ENCODE measurements at places on chromosomes 3 and 15.

DNA sequence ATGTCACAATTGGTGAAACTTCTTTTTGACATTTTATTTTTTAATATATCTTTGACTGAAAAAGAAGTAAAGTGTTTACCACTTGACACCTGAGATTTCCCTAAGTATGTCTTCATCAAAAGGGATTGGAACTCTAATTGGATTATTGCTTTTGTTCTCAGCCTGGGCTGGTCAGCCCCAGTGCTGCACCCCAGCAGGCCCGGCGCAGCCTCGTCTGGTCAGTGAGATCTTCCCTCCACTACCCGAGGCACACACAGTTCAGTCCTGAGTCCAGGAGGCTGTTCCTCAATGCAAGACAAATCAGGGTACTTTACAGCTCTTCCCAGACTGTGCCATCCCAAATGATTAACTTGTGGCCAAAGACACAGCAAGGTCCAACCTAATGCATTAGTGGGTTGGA lies 146.9 kb upstream of the SEMA6D start:
- DNase-seq, result no peak

GRCh38 chr3:179921500-179921899 lies 115.2 kb downstream of the PEX5L start:
- DNase-seq, result peak; percentile 69

DNA sequence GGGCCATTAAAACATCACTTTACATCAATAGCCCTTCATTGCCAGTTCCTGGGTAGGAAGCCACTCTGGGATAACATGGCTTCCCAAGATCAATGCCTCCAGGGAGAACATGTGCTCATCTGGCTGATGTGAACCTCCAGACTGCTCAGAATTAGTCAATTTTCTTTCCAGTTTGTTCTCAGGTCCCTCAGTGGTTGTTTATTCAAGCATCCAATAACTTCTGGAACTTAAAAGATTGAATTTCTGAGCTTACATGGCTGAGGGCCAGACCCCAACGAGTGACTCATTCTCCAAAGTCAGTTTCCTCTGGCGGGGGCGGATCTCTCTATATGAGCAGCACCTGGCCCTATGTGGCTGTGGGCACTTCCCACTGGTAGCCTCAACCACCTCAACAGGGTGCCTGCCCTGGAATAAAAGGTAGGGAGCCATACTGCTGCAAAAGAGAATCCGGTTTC lies 34.0 kb downstream of the LYZL4 start:
- DNase-seq, result peak; percentile 30

GRCh38 chr3:11705049-11705448 lies 61.3 kb upstream of the VGLL4 start:
- no peak for DNase-seq

DNA sequence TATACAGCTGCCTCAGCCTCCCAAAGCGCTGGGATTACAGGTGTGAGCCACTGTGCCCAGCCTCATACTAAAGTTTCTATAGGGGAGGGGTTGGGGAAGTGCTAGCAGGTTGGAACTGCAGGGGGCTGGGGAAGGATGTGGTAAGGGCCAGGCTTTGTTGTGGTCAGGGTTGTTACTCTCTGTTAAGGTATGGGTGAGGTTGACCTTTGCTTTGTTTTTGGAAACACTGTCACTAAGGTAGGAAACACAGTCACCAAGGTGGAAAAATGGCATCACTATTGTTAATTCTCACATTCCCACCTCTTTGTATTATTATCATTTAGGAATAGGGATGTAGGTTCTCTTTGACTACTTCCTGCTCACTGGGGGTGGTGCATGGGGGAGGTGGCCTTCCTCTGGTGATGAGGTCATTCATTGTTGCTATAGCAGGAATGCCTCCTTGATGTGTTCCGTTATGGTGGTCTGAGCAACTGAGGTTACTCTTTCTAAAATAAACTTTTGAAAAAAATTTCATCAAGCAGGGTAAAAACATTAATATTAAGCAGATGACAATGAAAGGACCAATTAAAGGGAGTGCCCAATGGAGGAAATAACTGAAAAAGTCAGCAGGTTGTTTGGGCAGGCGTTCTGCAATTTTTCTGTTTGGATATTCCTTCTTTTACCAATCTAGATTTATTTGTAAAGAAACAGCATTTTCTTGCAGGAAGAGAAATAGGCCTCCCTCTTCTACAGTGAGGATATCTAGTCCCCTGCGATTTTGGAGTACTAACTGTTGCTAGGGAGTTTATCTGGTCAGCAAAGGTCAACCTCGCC lies 150.5 kb downstream of the WDR76 start:
- peak; percentile 72 for DNase-seq

GRCh38 chr15:63156755-63157117 lies 541 bp downstream of the RPS27L start:
- no peak for DNase-seq

GRCh38 chr3:188126276-188126675 lies 27.7 kb upstream of the LPP start:
- no peak for DNase-seq

DNA sequence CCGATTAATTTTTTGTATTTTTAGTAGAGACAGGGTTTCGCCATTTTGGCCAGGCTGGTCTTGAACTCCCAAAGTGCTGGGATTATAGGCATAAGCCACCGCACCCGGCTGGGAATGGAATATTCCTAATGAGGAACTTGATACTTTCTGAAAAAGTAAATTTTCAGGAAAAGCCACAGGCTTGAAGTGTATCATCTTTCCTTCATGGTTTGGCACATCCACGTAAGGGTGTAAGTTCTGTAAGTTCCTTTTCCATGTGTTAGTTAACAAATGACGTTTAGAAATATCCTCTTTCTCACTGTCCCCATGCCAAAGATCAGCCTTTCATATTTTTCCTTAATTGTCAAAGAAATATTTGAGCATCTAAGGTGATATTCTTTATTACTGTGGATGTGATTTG lies 24.9 kb downstream of the TMEM45A start:
- no peak for DNase-seq

- no peak for DNase-seq
Observed at GRCh38 chr15:42218953-42219592, 11.0 kb upstream of the VPS39 start.

GRCh38 chr3:16482194-16482769 lies 31.2 kb downstream of the RFTN1 start:
- no peak for DNase-seq

DNA sequence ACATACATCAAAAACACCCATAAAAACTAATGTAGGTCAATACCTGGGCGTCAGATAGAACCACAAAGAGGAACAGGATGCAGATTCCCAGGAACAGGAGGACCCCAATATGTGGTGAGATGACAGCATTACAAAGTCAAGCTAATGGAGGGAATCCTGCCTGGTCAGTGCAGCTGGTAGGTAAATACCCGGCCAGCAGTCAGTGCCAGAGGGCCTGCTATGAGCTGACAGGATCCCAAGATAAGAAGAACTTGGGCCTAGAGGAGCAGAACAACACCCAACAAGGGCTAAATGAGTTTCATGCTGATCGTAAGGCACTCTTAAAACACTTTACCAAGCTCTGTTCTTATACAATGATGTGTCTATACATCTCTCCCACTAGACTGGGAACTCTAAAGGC lies 61.2 kb upstream of the KCNMB2 start:
- DNase-seq, result no peak

DNA sequence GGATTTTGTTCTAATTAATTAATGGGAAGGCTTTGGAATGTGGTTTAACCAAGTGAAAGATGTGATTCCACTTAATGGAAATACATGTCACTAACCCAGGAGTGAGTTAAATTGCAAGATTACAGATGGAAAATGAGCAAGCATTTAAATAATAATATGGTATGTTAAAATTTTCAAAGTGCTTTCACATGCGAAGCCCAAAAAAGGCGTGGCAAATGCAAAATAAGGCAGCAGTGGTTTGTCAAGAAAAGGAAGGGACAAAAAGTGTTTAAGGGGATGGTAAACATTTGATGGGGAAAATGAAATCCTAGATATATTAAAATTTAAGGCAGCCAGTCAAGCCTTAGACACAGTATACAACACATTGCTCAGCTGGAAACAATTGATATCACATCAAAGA lies 2.9 kb downstream of the TICRR start:
- DNase-seq, result no peak

Data from activated CD4-positive, alpha-beta T cell treated with anti-CD3 and anti-CD28 coated beads, Interleukin-10, Interleukin-2, amounts not matched to agents 100 ng/mL and 50 ng/mL, durations not matched to agents 16 hours and 8 hours (primary cell).